Tongue (tissue), 3 donors: ENCODE measurements at places on chromosomes 5 and 9.

GRCh38 chr9:15485836-15486666 lies 24.7 kb downstream of the PSIP1 start:
- DNase-seq = peak; percentile 38

DNA sequence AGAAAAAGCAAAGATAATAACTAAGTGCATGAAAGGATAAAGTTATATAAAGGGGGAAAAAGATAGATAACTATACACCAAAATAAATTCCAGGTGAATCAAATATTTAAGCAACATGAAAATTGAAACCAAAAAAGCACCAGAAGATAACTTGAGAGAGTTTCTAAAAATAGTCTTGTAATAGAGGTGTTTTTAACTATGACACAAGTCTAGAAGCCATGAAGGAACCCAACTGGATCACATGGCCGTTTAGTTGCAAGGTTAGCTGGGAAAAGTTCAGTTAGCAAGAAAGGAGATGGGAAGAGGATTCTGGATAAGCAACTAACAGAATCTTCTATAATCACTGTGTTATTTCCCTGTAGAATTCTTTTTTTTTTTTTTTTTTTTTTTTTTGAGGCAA lies 9.2 kb upstream of the RASA1 start:
- no peak for DNase-seq

DNA sequence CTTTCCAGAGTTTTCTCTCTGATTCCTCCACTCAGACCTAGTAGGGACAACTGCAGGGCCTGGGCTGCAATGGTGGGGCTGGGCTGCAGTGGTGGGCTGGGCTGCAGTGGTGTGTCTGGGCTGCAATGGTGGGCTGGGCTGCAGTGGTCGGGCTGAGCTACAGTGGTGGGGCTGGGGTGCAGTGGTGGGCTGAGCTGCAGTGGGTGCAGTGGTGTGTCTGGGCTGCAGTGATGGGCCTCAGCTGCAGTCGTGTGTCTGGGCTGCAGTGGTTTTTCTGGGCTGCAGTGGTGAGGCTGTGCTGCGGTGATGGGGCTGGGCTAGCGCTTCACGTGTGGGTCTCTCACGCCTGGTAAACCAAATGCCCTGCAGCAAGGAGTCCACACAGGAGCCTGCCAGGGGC lies 27.4 kb downstream of the ABO start:
- DNase-seq = no peak

GRCh38 chr5:139369181-139369580 lies 13.9 kb downstream of the SLC23A1 start:
- DNase-seq = no peak

GRCh38 chr9:132192728-132193127 lies 30.9 kb downstream of the NTNG2 start:
- DNase-seq = no peak

- DNase-seq = peak; percentile 27
Measured at GRCh38 chr9:79477955-79478771, 93.6 kb upstream of the TLE4 start.

DNA sequence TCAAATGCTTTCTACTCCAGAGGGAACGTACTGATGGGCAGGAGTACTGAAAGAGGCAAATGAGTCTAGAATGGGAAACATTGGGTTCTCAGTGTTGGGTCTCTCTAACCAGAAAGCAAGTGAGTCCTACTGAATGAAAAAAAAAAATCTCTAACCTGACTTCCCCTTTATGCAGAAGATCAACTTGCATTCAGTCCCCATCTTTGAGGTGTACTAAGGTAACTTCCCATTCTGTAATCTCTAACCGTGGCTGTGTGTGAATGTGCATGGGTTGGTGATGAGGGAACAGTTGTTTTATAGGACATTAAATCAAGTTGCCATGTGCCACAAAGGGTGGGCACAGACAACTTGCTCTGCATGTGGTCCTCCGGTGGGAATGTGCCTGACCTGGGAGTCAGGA lies 264.6 kb upstream of the CLINT1 start:
- no peak for DNase-seq

- DNase-seq = no peak
Measured at GRCh38 chr9:115194216-115194615, 76.3 kb upstream of the TNC start.

DNA sequence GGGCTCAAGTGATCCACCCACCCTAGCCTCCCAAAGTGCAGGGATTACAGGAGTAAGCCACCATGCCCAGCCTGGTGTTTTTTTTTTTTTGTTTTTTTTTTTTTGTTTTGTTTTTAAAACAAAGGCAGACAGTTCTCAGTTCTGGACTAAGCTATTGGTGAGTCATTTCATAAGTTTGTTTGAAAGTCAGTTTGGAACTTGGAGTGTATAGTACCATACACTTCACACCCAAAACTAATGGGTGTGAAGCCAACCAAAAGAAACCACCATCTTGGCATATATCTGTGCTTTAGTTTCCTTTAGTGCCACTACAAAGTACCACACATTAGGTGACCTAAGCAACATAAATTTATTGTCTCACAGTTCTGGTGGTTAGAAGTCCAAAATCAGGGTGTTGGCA lies 13.4 kb downstream of the MAST4 start:
- DNase-seq = no peak

DNA sequence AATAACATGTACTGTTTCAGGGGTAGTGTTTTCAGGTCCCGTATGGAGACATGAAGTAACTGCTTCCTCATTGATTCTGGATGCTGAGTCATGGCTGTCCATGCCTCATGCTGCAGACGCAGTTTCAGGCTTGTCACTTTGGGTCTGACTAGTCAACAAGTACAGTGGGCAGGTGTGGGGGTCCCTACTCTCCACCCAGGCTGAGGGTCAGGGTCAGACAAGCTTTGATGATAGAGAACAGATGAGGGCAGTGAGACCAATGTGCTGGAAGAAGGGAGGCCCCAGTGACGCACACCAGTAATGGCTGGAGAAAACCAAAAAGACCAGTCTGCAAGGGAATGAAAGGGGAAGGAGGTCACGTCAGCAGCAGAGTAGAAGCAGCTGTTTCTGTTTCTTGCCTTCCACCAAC lies 80.0 kb upstream of the NFIL3 start:
- DNase-seq = no peak

- DNase-seq = peak; percentile 68
Measured at GRCh38 chr9:128863647-128864046, 18.1 kb downstream of the KYAT1 start.

- DNase-seq = no peak
Measured at GRCh38 chr9:112569186-112569585, 82.6 kb downstream of the KIAA1958 start.

- no peak for DNase-seq
Measured at GRCh38 chr5:145971108-145971507, 34.7 kb downstream of the SH3RF2 start.

DNA sequence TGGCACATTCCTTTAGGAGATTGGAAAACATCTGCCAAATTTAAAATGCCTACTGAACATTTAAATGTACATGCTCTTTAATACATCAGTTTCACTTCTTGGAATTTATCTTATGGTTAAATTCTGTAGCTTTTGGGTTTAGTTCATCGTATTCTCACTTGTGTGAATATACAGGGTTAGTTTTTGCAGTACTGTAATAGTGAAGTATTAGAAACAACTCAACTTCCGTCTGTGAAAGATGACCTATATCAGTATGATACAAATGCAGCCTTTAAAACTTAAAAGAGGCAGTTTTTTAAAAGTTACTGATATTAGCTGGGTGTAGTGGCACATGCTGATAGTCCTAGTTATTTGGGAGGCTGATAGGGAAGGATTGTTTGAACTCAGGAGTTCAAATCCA lies 57.2 kb downstream of the CDC42SE2 start:
- DNase-seq = no peak

DNA sequence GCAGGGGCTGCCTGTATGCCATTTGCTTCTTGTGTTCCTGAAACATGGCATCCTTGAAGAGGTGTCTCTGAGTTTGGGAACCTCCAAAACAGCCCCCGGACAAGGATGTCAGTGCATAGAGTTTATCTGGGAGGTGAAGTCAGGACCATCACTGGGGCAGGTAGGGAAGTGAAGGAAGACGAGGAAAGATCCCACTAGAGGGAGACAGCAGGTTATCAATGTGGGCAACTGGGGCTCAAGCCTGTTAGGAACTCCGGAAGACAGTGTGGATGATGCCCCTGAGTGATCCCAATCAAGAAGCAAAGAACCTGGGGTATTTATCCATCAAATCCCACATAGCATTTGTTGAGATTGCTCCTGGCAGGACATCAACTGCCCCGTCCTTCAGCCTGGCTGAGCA lies 233.1 kb downstream of the AGTPBP1 start:
- no peak for DNase-seq

DNA sequence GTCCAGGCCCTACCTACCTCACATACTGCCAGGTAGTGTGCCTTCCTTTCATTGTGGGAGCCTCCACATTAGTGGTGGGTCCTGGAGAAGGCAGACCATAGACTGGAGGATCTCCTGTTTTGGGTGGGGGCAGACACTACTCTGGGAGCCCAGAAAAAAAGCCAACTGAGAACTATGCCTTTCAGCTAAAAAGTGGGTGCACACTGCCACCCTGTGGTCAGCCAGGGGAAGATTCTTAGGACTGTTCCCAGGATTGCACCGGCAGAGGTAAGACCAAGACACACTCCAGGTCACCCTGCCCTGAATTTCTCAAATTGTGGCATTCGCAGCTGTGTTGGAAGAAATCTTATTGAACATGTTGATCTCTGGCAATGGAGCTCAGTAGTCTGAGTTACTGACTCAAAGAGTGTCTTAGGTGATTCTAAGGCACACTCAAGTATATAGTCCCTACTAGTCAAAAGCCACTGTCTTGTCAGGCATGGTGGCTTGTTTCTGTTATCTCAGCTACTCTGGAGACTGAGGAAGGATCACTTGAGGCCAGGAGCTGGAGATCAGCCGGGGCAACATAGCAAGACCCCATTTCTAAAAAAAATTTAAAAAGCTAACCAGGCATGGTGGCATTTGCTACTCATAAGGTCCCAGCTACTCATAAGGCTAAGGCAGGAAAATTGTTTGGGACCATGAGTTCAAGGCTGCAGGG lies 3.6 kb downstream of the SIGMAR1 start:
- peak; percentile 80 for DNase-seq

DNA sequence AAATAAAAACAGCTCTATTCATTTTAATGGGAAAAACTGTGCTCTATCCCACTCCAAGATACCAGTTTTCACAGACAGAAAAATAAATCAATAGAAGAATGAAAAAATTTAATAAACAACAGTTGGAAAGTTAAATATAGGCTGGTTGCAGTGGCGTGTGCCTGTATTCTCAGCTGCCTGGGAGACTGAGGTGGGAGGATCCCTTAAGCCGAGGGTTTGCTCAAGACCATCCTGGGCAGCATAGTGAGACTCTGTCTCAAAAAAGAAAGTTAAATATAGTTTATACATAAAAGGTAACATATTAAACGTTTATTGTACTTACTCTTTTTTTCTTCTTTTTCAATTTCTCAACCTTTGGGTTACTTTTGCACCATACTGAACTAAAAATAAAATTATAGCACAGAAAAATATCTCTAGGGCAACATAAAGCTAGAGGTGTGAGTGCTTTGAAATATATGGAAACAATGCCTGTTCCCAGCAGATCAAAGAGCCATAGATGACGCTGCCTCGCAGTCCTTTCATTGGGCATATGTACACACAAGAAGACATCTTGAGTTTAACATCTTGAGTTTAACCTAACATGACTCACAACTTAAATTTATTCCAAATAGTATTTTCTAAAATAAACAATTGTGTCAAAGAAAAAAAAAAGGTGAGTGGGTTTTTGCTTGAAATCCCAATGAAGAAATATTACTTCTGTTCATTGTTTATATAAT lies 25.7 kb upstream of the KLF9 start:
- no peak for DNase-seq

- no peak for DNase-seq
Measured at GRCh38 chr5:177983763-177984583, 12.1 kb downstream of the PROP1 start.

- peak; percentile 70 for DNase-seq
Measured at GRCh38 chr5:34608859-34609648, 47.1 kb upstream of the RAI14 start.

DNA sequence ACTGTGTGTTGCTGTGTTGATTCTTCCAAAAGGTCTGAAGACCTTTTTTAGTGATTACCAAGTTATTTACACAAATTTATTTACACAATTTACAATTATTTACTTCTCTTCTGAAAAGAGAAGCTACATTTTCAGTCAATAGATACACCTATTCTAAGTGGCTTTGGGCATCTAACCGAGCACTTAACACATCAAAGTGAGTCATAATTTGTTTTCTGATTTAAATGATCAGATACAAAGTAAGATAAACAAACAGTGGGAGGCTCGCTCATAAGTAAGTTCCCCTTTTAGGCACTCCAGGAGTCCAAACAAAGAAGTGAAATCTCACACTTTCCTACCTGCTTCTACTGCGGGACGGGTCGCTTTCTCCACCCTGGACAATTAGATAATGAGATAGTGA lies 90.2 kb downstream of the APBA1 start:
- DNase-seq = no peak

GRCh38 chr9:111955048-111955447 lies 58.4 kb downstream of the UGCG start:
- no peak for DNase-seq

DNA sequence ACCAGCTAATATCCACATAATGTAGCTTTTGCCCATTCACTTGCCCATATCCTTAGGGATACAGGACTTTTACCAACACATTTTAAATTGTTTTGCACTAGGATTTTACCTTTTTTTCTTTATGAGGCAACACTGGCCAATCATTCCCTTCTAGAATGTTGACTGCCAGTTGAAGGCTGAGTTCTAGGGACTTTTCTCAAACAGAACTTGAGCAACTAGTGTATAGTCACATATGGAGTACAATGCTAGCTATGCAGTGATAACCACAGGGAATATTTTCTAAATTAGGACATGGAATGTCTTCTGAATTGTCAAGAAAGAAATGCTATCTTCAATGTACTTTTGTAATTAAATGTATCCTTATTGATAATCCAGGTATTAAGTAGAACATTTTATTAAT lies 133.6 kb downstream of the OXCT1 start:
- no peak for DNase-seq

DNA sequence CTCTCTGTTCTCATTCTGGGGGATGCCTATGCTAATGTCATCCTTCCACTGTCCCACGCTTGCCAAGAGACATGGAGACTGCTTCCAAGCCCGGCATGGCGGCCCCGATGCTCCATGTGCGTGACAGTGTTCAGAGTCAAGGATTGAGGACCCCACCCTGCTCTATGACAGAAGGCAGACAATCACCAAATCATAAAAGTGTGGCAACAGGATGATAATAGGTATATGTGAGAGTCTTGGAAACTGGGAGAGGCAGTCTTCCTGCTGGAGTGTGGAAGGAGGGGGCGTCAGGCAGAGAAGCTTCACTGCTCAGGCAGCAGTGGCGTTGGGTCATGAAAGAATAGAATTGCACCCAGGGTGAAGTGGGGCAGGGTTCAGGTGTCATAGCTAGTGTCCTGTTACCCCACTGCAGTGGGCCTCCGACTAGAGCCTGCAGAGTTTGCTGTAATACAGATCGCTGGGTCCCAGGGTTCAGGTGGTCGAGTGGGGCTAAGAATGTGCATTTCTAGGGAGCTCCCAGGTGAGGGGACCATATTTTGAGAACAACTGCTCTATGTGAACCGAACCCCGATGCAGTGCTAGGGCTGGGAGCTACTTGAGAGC lies 12.5 kb upstream of the GADD45G start:
- no peak for DNase-seq
